Stimulated activated CD4-positive, alpha-beta T cell treated with anti-CD3 and anti-CD28 coated beads, TNF-alpha, amount 100 ng/mL, for 1 hour (primary cell): ENCODE measurements at places on chromosomes 4 and X.

DNA sequence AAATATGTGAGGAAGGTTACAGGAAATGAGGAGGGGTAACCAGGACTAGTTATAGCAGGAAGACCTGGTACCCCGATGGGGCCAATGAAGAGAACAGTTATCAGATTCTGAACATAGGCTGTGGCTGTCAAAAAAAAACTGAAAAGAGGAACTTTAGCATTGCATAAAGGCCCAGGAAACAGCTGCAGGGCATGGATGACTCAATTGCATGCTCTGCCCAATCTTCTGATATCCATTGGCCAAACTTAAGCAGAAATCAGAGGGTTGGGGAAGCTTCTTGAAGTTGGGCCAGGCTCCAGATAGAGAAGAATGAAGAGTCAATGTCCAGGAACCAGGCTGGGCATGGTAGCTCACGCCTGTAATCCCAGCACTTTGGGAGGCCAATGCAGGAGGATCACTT is 1222.4 kb upstream of the PRKX start:
- no peak for DNase-seq

DNA sequence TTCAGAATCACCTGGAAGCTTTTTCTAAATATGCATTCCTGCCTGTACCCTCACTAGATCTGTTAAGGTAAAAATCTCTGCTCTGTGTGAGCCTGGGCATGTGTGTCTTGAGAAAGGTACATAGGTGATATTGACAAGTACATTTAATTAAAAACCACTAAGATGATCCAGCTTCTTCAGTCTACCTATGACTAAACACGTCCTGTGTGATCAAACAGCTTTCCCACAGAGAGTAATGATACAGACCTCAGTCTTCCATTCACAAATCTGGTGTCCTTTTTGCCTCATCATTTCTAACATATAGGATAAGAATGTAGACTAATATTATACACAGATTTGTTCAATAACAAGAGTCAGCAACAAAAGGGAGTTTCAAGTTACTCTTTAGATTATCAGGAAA is 42.6 kb downstream of the GALNT7 start:
- no peak for DNase-seq

DNA sequence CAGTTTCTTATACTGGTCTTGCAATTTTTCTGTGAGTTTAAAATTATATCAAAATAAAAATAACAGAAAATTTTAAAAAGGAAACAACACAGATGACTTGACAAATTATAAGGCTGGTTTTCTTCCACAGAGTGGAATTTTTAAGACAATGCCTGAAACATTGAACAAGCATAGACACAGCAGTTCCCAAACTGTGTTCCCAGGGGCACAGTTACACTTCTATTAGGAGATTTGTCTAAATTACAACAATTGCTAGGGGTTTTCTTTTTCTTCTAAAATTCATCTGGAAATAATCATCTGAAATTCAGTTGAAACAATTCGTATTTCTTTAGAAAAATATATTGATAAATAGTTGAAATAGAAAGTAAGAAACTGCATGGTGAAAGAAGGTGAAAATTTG is 26.2 kb downstream of the PDE5A start:
- DNase-seq, result no peak

DNA sequence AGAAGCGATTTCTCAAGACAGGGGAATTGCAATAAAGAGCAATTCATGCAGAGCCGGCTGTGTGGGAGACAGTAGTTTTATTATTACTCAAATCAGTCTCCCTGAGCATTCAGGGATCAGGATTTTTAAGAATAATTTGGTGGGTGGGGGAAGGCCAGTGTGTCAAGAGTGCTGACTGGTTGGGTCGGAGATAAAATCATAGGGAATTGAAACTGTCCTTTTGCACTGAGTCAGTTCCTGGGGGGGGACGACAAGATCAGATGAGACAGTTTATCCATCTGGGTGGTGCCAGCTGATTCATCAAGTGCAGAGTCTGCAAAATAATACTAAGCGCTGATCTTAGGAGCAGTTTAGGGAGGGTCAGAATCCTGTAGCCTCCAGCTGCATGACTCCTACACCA is 502.4 kb downstream of the NLGN4X start:
- no peak for DNase-seq

DNA sequence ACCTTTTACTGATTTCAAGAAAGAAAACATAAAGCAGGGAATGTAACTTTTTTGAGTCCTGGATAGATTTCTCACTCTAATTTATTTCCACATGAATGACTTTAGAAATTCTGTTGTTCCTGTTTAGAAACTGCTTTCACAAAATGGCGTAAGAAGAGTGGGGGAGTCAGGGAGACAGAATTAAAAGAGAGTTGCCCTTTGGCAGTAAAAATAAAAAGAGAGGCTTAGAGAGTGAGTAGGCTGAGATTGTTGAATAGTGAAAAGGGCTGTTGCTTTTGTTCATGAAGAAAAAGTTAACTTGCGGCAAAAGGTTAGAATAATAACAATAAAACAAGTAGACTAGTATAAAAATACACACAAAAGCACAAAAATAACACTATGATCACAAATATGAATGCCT is 166.1 kb downstream of the TBCK start:
- no peak for DNase-seq

GRCh38 chr4:89158884-89159503 is 47.7 kb downstream of the TIGD2 start:
- DNase-seq, result no peak

- DNase-seq, result no peak
These were observed 63.1 kb downstream of the TSC22D3 start for GRCh38 chrX:107712231-107713202.

GRCh38 chr4:28792917-28793597 is 1927.1 kb upstream of the PCDH7 start:
- DNase-seq, result no peak

DNA sequence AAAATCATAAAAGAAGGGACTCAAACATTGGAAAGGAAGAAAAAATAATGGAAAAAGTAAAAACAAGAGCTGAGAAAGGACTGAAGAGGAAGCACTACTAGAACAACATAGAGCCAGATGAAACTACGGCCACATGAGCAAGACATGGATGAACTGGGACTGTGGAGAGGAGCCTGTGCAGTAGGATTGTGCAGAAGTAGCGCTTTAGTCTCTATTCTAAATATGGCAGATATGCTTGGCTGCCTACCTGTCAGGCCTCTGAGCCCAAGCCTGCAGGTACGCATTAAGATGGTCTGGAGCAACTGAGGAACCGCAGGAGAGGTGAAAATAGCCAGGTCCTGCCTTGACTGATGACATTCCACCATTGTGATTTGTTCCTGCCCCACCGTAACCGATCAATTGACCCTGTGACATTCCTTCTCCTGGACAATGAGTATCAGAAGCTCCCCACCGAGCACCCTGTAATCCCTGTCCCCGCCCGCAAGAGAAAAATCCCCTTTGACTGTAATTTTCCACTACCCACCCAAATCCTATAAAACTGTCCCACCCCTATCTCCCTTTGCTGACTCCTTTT is 154.3 kb downstream of the CAMK2D start:
- no peak for DNase-seq

GRCh38 chr4:97394653-97395052 is 748.6 kb downstream of the STPG2 start:
- DNase-seq, result no peak

- no peak for DNase-seq
These were observed 493.9 kb downstream of the TMA16 start for GRCh38 chr4:163988391-163988790.

- no peak for DNase-seq
These were observed 26.8 kb downstream of the TRMT2B start for GRCh38 chrX:101025126-101025525.
